WTC11 (cell line): ENCODE measurements at places on chromosomes 4 and X.
A peak's percentile ranks its signal among the peaks of the same experiment; 100 is the strongest.

- no peak for DNase-seq
Measured at GRCh38 chr4:36492590-36492989, 211.2 kb downstream of the DTHD1 start.

DNA sequence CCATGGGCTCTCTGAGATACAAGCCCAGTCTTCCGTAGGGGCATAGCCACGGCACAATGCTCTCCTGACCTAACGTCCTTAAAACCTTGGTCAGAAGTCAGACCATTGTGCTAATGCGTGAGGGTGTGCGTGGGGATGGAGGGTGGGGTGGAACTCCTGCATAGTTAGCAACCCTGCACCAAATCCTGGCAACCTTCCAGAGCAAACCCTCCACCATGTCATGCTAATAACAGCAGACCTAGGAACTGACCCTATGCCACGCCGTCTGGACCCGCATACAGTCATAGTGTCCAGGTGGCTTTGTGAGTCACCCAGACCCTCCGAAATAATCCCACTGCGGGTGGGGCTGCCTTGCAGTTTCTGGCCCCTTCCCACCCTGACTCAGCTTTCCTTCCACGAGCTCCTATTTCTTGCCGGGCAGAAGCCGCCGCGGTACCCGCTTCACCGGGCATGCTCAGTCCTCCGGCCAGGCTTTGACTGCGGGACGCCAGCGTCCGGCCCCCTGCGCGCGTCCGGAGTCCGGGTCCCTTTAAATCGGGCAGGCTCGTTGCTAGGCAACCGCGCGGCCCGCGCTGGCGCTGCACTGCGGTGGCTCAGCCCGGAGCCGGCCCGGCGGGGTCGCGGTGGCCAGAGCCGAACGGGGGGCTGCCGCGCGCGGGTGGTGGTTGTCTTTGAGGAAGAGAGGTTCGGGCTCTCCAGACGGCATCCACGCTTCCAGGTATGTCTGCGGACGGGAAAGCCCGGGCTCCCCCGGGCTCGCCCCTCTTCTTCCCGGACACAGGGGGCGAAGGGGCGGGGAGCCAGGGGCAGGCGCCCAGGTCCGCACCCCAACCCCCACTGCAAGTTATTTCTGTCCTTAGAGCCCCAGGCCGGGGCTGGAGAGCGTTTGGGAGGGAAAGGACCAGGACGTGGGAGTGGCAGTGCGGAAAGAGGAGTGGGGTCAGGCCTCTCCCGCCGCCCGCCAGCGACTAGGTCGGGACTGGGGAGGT lies at the start of gene CCDC160:
CCDC160 (plus strand) TSS at position 557 of the 989 bp plus-strand sequence. CDS start 7,619 bp downstream, outside the sequence.
- DNase-seq: peak; percentile 79

- DNase-seq: no peak
Measured at GRCh38 chr4:161714931-161715330, 448.9 kb downstream of the FSTL5 start.

DNA sequence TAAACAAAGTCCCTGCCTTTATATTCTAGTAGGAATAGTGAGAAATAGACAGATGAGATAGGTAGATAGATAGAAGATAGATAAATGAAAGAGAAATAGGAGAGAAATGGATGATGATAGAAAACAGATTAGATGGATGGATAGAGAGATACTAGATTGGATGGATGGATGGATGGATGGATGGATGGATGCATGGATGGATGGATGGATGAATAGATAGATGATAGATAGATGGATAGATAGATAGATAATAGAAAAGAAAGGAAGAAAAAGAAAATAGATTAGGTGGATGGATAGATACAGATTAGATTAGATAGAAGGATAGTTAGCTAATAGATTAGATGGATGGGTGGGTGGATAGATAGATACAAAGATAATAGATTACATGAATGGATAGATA lies 33.2 kb upstream of the WDR17 start:
- no peak for DNase-seq

- DNase-seq: no peak
Measured at GRCh38 chrX:136112778-136113177, 34.6 kb upstream of the FHL1 start.
